Nephron progenitor cell (in vitro differentiated cells): ENCODE measurements at places on chromosomes 4 and X.

GRCh38 chr4:143410015-143410414 lies 73.3 kb downstream of the GAB1 start:
- no peak for DNase-seq

- no peak for DNase-seq
These were observed at the start of gene TLR1 for GRCh38 chr4:38804654-38805295. TSS of gene TLR1 (minus strand) at chr4:38804791. CDS start at chr4:38798831, 5,960 bp downstream.

- no peak for DNase-seq
These were observed 45.4 kb downstream of the CEP135 start for GRCh38 chr4:55993994-55994663.

- DNase-seq: peak; percentile 10
These were observed 126.7 kb downstream of the FRYL start for GRCh38 chr4:48653217-48654014.

- DNase-seq: no peak
These were observed 202.7 kb downstream of the NR3C2 start for GRCh38 chr4:148239494-148239985.

GRCh38 chr4:76219299-76220055 lies 5.9 kb upstream of the SCARB2 start:
- no peak for DNase-seq

- peak; percentile 42 for DNase-seq
These were observed 142.5 kb upstream of the PJA1 start for GRCh38 chrX:69307756-69308155.

DNA sequence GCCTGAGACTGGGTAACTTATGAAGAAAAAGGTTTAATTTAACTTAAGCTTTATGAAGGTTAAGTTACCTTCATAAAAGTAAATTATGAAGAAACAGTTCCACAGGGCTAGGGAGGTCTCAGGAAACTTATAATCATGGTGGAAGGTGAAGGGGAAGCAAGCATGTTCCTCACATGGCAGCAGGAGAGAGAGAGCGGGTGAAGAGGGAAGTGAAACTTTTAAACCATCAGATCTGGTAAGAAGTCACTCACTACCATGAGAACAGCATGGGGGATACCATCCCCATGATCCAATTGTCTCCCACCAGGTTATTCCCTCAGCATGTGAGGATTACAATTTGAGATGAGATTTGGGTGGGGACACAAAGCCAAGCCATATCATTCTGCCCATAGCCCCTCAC lies 944.7 kb upstream of the NDST4 start:
- DNase-seq: no peak

DNA sequence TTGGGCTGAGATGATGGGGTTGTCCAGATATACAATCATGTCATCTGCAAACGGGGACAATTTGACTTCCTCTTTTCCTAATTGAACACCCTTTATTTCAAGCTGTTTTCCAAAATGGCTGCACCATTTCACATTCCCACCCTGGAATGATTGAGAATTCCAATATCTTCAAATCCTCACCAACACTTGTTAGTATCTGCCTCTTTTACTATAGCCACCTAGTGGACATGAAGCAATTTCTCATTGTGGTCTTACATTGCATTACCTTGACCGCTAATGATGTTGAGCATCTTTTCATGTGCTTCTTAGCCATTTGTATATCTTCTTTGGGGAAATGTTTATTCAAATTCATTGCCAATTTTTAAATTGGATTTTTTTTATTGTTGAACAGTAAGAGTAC lies 364.8 kb downstream of the SMARCA1 start:
- no peak for DNase-seq

DNA sequence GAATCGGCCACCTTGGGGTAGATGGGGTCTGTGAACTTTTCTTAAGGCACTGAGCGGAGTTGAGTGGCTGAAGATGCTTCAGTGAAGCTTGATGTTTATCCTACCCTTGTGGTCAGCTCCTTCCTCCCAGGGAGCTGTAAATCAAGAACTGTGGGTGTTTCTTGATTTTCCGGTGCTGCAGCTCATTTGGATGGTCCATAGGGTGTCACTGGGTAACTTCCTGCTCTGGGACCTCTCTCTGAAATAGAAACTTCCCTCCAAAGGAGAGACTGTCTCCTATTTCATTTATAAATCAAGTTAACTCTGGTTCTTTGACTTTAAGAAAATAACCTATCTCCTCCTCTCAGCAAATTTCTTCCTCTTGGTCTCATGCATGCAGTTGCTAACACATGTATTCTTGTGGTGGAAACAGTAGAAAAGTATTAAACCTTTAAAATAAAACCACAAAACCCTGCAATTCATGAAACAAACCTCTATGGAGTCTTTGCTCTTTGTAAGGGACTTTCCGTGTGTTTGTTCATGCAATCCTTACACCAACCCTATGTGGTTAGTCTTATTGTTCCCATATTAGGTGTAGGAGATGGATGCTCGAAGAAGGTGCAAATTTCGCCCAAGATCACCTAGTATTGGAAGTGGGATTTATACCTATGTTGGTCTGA lies 110.3 kb downstream of the SHROOM3 start:
- DNase-seq: peak; percentile 32

- no peak for DNase-seq
These were observed 77.2 kb downstream of the SH3KBP1 start for GRCh38 chrX:19810006-19810774.

DNA sequence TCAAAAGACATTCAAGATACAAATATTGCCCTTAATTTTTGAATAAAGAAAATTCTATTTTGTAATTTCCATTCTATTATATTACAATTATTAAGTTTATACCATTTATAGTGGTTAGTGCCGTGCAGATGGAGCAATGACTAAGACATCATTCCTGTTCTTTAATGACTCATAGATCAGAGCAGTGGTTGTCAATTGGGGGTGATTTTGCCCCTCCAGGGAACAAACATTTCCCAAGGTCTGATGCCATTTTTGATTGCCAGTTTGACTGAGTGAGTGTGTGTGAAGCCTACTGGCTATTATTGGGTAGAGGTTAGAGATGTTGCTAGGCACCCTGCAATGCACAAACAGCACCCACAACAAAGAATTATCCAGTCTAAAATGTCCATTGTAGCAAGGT lies 97.9 kb upstream of the DDIT4L start:
- DNase-seq: no peak

DNA sequence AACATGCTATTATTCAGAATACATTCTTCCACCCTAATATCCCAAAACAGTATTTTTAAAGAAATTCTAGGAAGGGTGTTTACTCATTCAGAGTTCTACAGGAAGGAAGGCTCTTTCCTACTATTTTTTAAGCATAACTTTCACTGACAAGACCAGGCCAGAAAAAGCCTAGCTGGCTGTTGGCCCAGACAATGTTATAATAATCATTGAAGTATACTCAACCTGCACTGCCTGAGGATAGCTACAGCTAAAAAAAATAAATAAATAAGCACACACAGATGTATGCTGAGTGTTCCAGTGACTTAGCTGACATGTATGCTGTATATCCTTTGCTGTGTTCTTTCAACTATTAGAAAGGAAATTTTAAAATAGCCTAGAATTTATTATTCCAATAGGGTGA lies 145.8 kb upstream of the SPRY1 start:
- DNase-seq: no peak

- peak; percentile 35 for DNase-seq
These were observed 154.5 kb upstream of the SLC4A4 start for GRCh38 chr4:71184195-71184781.

DNA sequence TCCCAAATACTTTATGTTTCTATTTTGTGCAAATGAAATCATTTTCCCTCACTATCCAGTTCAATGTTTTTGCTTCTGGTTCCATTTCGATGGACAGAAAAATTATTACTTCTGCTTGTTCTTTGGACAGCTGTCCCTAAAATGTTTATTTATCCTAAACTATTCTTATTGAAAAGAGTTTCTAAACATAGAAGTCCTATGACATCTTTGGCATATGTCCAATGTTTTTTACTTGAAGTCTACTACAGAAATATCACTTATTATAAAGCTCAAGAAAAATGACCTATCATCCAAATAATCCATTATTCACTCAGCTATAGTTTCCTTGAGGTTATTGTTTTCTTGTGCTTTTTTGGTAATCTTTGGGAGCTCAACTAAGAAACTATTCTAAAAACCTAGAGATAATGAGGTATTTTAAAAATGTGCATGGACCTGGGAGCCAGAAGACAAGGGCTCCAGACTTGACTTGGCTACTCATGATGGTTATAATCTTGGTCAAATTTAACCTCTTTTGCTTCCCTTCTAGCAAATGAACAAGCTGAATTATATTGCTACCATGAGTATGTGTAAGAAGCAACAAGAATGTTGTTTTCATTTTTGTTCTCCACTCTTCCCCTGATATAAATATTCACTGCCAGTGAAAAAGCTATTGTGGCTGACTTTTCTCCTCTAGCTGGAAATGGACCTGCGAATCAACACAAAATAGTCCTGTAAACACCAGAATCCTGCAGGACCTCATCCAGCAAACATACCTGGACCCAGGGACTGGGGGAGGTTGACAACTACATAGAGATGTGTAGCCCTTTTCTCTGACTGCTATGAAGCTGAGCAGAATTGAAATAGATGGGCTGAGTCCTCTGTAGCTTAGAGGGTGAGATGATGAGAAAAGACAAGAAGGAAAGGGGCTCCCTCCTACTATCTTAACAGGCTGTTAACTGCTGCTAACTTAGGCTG lies 137.4 kb downstream of the FRYL start:
- no peak for DNase-seq

GRCh38 chrX:139025816-139026215 lies 314.3 kb upstream of the FGF13 start:
- DNase-seq: no peak
